ENCODE measurements at places on chromosomes 4 and X.

- no peak for DNase-seq
Observed at GRCh38 chr4:88792268-88792781, 94.7 kb upstream of the NAP1L5 start.

DNA sequence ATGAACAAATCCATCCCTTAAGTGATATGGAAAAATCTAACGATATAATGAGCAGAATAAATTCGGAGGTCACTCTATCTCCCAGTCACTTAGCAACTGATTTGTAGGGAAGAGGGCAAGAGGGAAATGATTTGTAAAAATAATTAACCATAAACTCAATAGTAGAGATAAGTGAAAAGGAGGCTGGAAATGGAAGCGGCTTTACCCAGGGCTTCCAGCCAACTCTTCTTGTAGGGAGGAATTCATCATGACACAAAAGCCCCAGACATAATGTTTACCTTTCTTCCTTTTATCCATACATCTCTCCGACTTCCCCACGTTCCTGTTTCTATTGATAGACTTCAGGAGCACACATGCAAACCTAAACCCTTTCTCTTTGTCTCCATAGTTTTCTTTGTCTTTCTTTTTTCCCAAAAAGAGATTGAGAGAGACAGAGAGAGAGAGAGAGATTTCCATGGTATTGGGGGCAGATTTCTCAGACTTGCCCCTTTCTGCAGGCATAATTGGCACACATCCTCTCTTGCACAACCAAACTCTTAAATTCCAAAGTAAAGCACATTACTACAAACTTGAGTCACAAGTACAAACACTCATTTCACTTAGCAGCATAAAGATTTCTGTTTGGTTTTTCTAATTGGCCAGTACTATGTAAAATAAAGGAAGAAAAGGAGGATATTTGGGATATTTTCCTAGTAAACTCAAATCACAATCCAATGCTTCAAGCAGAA lies 140.9 kb downstream of the MAPK10 start:
- no peak for DNase-seq

DNA sequence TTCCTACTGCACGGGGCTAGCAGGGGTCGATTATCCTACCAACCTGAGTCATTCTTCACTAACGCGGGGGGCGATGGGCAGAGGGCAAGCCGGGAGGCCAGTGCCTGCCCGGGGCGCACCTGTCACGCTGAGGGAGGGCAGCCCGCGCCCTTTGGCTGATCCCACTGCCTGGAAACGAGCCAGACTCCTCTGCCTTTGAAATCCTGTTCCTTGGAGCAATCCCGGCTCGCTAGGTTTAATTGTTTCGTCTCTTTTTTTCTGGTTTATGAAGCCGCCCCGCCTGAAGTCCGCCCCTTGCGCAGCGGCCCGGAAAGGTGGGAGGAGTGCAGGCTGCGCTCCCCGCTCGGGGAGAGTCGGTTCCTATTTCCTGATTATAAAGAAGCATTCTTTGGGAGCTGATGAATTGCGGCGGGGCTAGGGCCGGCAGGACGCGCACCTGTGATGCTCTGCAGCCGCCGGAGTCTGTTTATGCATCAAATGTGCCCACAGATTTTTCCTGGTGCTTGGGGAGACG lies 484.2 kb downstream of the BCOR start:
- peak; percentile 27 for DNase-seq

DNA sequence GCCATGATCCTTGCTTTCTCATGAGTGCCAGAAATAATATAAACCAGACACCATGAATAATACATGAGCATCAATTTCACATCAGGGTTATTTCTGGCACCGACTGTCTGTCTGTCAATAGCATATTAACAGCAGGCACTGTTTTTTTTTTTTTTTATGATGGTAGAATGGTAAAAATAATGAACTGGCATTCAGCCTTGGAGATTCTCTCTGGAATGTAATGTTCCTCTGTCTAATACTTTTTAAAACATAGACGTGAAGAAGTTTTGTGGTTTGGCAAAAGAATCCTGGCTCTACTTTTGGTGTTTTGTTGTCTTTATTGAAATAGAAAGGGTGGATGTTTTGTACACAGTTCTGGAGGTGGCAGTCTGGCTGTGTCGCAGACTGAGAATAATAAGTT lies 874.6 kb upstream of the PRKX start:
- DNase-seq: no peak

GRCh38 chr4:38606587-38606905 lies 57.5 kb upstream of the KLF3 start:
- no peak for DNase-seq

- no peak for DNase-seq
Observed at GRCh38 chr4:134499074-134499473, 297.5 kb upstream of the PABPC4L start.

- DNase-seq: no peak
Observed at GRCh38 chr4:73945674-73946449, 36.0 kb downstream of the PF4 start.

- DNase-seq: no peak
Observed at GRCh38 chrX:133490955-133491354, 75.7 kb upstream of the GPC4 start.

DNA sequence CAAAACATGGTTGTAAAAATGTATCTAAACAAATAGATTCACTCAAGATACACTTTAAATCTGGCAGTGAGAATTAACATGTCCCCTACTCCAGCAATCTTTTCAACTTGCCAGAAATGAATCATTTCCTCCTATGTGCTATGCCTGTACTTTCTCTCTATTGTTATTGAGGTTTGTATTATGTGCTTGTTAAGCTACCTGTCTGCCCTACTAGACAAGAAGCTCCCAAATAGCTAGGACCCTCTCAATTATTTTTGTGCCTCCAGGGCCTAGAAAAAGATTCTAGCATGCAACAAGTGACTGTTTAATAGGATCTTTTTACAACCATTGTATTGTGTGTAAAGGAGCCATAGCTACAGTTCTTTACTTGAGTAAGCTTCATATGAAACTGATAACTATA lies 3.5 kb upstream of the SAP30 start:
- no peak for DNase-seq

DNA sequence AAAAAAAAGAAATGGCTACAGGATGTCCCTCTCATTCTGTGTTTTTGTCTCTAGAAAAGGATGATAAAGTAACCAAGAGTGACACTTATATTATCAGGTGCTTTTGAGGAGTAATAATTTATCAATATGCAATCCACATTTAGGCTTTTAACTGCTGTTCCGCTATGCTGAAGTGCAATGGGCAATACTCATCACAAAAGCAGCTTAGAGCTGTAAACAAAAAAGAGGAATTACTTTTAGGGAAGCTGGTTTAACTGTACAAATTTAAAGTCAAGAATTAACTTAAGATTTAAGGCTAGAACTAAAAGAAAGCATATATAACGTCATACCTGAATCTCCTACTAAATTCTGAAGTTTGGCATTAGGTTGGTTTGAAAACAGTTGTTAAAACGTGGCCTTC lies 93.5 kb upstream of the DDX3X start:
- no peak for DNase-seq

- DNase-seq: no peak
Observed at GRCh38 chr4:40953283-40954087, 203.7 kb downstream of the NSUN7 start.

DNA sequence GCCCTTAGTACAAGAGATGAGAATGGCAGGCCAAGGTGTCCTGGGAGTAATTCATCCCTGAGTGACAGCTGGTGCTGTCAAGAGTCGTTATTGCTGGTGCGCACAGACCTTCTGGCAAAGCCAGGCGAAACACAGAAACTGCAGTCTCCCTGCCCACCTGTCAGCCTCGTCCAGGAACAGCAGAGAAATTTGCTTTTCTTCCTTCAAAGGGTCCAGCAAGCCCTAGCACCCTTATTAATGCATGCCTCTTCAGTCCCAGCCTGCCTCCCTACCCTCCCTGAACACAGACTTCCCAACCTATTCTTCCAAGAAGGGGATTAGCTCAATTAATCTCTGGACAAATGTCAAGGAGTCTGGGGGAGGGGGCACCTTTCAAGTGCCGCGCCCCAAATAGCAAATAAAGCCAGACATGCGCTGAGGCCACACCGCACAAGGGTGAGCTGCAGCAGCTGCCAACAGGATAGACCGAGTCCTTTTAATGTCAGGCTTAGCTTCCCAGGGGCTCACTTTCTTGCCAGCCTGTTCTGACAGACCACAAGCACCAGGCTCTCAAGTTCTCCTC lies 250.7 kb upstream of the RASGEF1B start:
- DNase-seq: no peak

- no peak for DNase-seq
Observed at GRCh38 chr4:185672618-185673017, 137.3 kb upstream of the PDLIM3 start.

GRCh38 chr4:77385124-77385969 lies 220.3 kb upstream of the CXCL13 start:
- DNase-seq: peak; percentile 51

GRCh38 chr4:3776166-3777032 lies 10.2 kb downstream of the ADRA2C start:
- no peak for DNase-seq

DNA sequence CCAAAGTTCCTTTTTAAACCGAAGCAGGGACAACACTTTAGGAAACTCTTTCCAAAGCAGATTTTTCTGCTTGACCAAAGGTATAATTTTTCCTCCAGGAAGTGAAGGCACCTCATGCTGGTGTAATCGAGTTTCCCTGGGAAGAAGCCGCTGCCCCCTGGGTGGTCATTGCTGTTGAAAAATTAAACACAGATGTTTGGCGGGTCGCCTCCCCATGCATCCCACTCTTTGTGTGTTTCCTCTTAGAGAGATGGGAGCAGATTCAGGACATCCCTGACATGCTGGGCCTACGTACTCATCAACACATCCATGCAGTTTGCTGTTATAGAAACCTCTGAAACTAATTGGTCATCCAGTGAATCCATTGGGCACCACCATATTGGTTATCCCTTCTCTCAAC lies 179.2 kb upstream of the HCCS start:
- no peak for DNase-seq

DNA sequence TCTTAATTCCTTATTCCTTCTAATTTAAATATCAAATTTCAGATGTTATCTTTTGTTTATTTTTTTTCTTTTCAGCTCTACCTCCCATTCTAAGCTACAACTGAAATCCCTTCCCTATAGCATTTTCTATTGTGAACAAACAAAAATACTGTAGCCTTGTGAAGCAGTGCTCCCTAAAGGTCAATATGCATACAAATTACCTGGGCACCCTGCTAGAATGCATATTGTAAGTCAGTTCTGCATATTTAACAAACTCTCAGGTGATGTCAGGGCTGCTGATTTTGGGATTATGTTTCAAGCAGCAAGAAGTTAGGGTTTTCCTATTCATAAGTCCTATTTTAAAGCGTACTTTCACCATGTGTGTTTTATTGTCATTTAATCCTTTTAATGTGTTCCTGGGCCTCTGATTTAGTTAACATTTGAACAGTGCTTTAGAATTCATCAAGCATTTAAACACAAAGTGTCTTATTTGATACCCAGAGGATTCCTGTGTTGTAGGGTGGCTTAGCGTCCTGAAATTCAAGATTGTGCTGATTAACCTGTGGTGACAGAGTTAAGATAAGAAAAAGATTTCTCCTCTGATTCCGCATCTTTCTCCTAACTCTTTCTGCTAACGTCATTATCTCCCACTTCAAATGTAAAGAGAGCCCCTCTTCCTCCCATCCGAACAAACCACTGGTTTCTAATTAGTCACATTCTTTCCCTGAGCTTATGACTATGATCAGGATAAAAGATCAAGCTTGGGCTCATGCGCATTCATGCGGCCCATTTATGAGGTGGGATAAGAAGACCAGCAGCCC lies 221.3 kb downstream of the ANK2 start:
- no peak for DNase-seq

DNA sequence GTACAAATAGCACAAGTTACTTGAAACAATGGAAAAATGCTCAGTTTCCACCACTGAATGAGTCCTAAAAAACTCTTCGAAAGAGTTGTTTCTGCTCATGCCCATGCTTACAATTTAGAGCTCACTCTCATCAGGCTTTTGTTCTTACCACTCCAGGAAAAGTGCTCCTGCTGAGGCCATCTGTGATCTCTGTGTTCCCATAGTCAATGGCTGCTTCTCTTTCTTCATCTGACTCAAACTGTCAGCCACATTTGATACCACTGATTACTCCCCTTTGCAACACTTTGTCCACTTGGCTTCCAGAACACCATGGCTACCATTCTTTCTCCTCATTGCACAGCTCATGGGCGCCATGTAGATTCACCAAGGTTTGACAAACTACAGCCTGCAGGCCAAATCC lies 80.0 kb upstream of the SLC34A2 start:
- DNase-seq: no peak

- DNase-seq: peak; percentile 21
Observed at GRCh38 chr4:1080961-1081688, 32.2 kb downstream of the RNF212 start.

DNA sequence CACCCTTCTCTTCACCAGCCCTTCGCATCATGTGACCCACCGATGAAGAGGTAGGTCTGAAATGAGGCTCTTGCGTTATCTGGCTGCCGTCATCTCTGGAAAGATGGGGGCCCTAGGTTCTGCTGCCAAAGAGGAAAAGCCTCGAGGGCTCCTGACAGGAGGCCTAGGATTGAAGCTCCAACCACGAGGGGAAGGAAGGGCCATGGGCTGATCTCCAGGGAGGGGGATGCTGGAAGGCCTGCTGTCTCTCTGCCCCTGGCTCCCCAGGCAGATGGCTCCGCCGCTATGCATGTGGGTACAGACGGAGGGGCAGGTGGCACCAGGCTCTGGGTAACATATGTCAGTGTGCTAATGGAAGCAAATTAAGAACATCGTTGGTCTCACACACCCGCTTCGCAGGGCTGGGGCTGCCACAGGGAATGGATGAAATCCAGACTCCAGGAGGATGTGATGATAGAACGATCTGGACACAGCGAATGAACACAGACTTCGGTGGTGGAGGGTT lies 44.9 kb downstream of the AFAP1 start:
- no peak for DNase-seq

- peak; percentile 81 for DNase-seq
Observed at GRCh38 chrX:153667956-153668396, 5.6 kb downstream of the PNCK start.

DNA sequence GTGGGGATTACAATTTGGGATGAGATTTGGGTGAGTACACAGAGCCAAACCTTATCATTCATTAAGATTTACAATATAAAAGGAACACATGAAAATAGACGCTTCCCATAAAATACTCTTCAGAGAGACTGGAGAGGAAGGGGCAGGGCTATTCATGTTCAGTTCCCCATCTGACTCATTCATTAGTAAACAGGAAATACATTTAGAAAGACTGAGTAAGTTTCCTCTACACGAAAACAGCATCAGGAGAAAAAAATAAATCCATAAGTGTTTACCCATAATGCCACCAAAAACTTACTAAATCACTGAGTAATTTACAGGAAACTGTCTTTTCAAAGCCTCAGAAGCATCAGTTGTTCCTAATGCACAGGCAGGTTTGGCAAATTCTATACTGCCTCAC lies 255.4 kb upstream of the CXorf51A start:
- no peak for DNase-seq

- no peak for DNase-seq
Observed at GRCh38 chrX:111270339-111270738, at the start of gene CAPN6. Gene CAPN6, minus strand, starts transcription at chrX:111270483. Its CDS starts 6,547 bp downstream, at chrX:111263936.

DNA sequence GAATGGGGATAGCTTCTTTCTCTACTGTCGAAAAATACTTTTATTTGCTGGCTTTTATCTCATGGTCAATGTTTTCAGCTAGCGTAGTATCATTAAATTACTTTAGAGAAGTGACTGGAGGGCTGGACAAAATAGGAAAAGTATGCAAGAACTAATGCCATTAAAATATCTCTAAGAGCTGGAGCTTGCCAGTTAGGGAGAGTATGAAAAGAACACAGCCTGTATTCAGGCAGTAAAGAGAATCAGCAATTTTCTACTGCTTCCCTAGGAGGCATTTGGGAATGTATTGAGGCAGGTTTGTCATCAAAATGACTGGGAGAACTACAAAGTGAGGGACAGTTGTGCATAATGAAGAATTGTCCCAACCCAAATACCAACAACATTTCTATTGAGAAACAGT lies 43.0 kb upstream of the FTHL17 start:
- no peak for DNase-seq
